ENCODE measurements at places on chromosomes 3 and 15.

DNA sequence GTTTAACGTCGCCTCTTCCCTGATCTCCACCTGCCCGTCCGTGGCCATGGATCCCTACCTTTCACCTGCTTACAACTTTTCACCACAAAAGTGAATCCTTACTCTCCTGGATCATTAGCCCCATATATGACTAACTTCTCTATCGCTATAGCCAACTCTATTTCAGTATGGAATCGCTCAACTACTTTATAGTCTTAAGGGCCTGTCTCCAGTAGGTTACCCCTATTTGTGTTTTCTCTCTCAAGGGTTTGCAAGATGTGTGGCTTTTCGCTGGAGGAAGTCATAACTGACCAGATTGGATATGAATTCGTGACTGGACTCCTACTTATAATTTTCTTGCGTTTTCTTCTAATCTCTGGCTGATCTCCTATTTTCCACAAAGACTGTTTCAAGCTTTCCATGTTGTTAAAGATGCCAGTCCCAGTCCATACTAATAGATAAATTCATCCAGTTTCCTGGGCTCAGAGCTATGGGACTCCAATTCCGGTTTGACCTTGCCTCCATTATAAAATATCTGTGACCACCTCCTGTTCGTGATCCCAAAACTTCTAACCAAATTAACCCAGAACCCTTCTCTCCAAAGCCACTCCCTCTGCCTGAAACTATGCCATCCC is 1.3 kb upstream of the STAG1 start:
- no peak for DNase-seq

GRCh38 chr3:136783708-136784191 is 31.6 kb upstream of the STAG1 start:
- no peak for DNase-seq

DNA sequence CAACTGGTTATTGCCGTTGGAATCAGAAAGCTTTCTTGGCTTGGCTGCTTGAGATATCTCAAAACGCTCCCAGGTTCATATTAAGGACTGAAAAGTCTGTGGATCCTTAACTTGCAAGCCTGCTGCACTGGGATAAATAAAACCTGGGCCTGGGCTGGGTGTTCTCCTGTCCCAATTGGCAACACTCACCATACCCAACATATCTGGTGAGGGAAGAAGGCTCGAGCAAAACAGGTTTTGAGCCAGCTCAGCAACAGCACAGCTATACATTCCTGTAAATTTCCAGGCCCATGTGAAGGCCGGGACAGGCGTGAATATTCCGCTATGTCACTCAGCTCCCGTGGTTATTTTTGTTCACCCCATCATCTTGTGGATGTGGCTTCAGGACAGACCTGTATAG is 169.0 kb upstream of the BCL6 start:
- DNase-seq, result no peak

- DNase-seq, result no peak
Observed at GRCh38 chr3:111768571-111769100, 90.4 kb upstream of the PHLDB2 start.

- DNase-seq, result no peak
Observed at GRCh38 chr3:31041161-31041978, 146.9 kb upstream of the GADL1 start.

DNA sequence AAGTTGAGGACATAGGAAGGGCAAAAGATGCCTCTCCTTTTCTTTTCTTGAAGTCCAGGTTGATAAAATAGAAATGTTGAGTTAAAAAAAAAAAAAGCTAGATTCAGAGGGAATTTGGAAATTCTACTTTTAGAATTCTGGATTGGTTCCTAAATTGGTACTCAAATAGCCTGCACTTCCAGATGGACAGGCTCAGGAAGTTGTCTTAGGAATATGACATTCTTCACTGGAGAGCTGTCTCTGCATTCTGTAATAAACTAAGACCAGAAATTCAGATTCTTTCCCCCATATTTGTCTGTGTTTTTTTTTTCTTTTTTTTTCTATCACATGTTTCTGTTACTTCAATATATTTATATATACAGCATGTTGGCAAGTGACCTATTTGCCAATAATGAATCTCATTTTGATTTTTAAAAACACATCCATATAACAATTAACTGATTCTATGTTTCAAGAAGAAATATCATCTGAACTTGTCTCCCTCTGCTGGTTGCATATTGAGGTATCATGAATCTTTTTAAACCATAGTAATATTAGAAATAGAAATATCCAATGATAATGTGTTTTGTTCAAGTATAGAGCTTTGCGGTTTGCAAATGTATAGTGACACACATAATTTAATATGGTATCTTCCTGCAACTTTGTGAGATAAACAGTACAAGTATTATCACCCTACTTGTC is 8.5 kb upstream of the LSAMP start:
- no peak for DNase-seq

DNA sequence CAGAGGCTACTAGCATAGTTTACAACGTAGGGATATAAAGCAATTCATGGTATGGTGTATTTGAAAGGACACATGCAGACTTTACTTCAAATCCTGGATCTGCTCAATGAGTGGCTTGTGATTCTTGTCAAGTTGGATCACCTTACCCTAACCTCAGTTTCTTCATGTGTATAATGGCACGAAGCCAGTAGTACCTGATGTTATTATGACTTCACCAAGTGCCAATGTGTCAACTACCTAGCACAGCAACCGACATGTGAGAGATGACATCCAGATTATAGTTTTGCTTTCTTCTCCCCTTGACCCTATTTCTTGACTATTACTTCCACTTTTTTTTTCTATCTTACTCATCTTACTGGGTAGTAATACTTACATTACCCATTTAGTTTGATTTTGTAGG is 304.5 kb downstream of the RBMS3 start:
- no peak for DNase-seq

All from stimulated activated CD4-positive, alpha-beta T cell treated with anti-CD3 and anti-CD28 coated beads, Interleukin-12 subunit alpha, Interleukin-12 subunit beta, amount 100 ng/mL, for 24 hours (primary cell).